DND-41 (cell line): ENCODE measurements at places on chromosomes 7 and 10.

DNA sequence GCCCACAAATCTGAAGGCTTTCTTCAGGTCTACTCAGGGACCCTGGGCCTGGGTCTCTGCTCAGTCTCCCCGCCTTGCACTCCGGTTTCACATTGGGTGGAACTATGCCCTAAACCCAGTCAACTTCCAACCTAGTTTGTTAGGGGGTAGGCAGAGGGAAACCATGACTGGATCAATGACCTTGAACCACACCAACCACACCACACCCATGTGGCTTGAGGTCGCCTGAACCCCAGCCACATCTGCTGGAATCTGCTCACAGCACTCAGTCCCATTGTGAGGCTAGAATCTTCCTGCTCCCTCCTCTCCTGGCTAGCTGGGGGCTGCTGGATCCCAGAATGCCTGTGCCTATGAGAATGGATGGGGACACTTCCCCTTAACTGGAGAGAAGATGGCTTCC is 17.9 kb downstream of the RFC2 start:
- no peak for DNase-seq

DNA sequence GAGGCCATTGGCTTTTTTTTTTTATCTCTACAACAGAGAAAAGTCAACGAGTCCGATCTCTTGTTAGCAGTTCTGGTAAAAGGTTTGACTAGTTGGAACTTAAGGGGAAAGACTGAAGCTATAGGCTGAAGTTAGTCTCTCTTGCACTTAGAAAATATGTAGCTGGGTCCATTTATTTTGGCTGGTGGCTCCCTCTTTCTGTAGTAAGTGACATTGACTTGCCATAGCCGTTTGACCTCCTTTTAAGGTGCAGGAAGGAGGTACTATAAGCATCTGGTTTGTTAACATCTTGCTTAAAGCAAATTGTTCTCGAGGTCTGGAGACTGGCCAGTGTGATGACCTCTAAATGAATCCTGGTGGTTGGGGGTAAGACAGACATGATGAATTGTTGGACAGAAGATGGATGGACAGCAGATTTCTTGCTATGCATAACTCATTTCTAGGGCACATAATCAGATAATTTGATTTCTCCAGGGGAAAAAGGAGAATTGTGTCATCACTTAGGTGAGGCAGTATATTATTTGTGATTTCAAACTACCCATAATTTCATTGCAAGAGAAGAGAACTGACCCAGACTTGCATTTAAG is 356.3 kb upstream of the GALNT17 start:
- no peak for DNase-seq

DNA sequence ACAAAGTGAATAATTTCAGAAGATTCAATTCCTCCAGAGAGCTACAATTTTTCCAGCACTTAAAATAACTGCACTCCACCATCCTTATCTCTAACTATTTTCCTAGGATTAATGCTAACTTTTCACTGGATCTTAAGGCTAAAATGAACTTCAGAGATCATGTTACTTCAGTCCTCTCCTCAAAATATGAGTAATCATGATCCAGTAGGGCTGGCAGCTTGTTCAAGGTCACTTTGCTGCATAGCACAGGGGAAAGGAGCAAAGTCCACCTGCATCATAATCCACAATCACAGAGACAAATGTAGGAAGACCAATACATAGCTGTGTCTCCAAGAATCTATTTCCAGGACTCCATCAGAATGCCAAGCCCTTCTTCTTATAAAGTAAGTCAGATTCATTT is 150.3 kb downstream of the LRRTM3 start:
- DNase-seq, result no peak

- no peak for DNase-seq
Measured at GRCh38 chr7:17830206-17830605, 110.1 kb downstream of the SNX13 start.

GRCh38 chr7:36202398-36202797 is 49.3 kb downstream of the EEPD1 start:
- peak; percentile 13 for DNase-seq

DNA sequence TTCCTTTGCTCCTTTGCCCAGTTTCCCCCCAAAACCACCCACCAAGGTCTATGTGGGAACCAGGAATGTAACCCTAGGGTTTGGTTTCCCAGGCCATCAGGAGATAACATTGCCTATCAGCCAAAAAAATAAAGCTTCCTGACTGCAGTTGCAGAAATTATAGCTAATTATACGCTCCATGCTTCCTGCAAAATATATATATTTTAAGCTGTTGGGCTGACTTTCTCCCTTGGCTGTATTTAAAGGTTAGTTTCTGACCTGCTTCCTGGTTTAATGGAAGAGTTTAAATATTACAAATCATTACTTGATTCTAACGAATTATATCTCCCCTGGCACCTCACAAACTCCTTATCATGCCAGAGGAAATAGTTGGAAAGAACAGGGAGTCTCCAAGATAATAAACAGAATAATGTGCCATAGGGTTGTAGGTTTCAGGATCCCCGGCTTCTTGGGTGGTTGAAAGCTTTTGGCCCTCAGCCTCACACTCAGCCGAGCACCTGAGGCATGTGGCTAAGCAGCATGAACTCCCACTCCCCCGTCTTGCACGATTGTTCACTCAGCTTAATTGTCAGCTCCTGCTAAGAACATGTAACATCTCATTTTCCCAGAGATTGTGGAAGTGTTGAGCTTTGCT is 79.9 kb downstream of the FZD1 start:
- no peak for DNase-seq

GRCh38 chr7:1541431-1542162 is 11.1 kb downstream of the MAFK start:
- DNase-seq, result no peak

- DNase-seq, result no peak
Measured at GRCh38 chr7:133910761-133911160, 216.4 kb upstream of the LRGUK start.

GRCh38 chr10:85789982-85790789 is 576.4 kb downstream of the GRID1 start:
- DNase-seq, result no peak

DNA sequence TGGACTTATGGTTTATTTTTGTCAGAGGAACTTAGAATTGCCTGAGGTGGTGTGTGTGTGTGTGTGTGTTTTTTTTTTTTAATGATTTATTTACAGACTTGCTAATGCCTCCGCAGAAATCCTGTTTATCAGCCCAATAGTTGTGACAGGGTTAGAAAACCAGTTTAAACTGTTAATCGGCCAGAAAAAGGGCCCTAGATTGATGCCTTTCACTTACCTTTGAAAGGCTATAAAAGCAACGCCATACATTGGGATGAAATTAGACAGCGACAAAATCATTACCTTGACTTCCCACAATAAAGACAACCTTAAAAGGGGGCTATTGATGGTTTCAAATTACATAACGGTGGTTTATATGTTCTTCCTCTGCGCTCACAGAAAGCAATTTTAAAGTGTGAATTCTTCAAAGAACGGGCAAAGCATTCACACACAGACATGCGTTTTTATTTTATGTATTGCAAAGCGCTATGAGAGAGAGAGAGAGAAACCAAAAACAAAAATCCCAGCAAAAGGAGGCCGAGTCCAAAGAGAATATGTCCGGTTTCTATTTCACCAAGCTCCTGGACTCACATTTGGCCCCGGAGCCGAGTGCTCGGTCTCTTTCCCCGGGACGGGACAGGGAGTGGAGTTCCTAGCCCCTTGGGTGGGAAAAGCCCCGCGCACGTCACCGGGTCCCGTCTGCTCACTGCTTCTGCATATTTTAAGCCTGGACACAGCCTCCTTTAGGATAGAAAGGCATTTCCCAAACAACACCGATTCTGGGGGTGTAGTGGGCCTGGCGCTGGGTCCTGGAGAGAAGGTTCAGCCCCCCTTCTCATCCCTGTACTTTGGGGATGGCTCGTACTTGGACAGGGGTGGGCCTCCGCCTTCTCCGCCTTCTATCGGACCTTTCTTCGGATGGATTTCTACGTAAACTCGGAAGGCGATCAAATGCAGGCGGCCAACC is 26.8 kb upstream of the VAX1 start:
- DNase-seq, result no peak

GRCh38 chr7:3089493-3089892 is 45.8 kb upstream of the CARD11 start:
- no peak for DNase-seq

DNA sequence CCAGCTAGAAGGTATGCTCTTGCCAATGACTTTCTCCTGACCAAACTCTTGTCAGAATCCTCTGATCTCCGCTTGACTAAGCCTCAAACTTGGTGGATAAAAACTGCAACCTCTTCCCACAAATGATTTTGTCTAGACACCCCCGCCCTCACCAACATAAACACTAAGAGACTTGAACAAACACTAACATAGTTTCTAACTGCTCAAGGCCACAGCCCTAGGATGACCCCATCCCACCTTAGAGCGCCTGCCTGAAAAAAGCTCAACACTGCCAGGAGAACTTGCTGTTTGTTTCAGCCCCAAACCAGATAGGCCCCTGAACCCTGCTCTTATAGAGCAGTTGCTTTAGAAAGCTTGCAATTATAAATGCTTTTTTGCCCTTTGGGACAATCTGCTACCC is 71.8 kb downstream of the LRRN3 start:
- no peak for DNase-seq

GRCh38 chr10:650441-650851 is 39.0 kb downstream of the DIP2C start:
- DNase-seq, result no peak

GRCh38 chr7:2436341-2437104 is 33.1 kb downstream of the CHST12 start:
- no peak for DNase-seq

- no peak for DNase-seq
Measured at GRCh38 chr10:35505241-35505873, 99.8 kb upstream of the GJD4 start.

- DNase-seq, result no peak
Measured at GRCh38 chr10:14539176-14539575, 208.5 kb upstream of the FRMD4A start.

GRCh38 chr10:126736142-126736541 is 65.6 kb upstream of the C10orf90 start:
- DNase-seq, result no peak

- DNase-seq, result no peak
Measured at GRCh38 chr7:142796501-142797390, 26.0 kb downstream of the PRSS2 start.

DNA sequence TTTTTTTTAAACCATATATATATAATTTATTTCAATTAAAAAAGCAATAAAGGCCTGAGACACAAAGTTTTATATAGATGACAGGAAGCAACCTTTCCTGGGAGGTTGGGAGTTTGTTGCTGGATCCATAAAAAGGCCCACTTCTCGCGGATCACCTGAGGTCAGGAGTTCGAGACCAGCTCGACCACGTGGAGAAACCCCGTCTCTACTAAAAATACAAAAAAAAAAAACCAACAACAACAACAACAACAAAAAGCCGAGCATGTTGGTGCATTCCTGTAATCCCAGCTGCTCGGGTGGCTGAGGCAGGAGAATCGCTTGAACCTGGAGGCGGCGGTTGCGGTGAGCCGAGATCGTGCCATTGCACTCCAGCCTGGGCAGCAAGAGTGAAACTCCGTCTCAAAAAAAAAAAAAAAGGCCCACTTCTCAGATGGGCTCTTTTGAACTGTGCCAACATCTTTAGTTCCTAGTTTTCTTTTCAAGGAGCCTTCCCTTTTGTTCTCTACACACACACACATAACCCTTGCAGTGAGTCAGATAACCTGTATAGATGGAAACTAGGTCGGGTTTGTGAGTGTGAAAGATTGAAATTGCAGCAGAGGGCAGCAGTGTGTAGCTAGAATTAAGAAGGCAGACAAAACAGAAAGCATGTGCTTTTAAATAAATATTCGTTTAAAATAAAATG is 1.2 kb upstream of the SMNDC1 start:
- DNase-seq, result peak; percentile 61

DNA sequence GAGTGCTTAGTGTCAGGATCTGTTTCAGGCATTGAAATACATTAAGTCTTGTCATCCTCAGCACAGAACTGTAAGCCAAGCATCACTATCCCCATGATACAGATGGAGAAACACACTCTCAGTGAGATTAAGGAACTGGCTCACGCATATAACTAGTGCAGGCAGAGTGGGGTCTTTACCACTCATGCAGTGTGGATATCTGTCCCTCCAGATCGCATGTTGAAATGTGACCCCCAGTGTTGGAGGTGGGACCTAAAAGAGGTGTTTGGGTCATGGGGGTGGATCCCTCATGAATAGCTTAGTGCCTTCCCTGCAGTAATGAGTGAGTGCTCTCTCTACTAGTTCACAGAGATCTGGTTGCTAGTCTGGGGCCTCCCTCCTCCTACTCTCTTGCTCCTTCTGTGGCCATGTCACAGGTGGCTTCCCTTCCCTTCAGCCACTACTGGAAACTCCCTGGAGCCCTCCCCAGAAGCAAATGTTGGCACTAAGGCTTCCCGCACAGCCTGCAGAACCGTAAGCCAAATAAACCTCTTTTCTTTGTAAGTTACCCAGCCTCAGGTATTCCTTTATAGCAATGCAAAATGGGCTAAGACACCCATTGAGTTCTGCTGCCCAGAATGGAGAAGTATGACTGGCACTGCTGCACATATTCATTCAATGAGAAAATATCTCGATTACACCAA is 31.8 kb upstream of the MSMB start:
- DNase-seq, result peak; percentile 50

GRCh38 chr10:71587941-71588573 is 131.5 kb downstream of the C10orf105 start:
- no peak for DNase-seq

GRCh38 chr7:144908324-144908723 is 72.5 kb upstream of the TPK1 start:
- DNase-seq, result no peak

- no peak for DNase-seq
Measured at GRCh38 chr10:129659508-129660268, 192.6 kb downstream of the MGMT start.

GRCh38 chr10:27134371-27134770 is 19.8 kb downstream of the YME1L1 start:
- DNase-seq, result no peak

DNA sequence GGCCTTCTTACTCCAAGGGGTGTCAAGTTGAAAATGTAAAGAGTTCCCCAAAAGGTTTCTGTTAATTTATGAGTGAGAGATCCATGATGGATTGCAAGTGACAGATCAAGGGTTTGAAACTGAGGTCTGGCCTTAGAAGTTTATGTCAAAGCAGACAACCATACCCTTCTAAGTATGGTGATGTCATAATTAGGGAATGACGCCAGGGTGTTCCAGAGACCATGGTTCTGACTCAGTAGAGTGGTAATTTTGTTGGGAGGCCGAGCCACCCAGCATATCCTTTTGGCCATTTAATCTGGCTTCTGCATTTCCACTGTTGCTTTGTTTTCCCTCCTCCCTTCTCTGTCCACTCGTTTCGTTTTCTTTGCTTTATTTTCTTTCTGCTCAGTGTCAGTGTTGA is 2.7 kb downstream of the TRUB1 start:
- no peak for DNase-seq

GRCh38 chr10:24008164-24009091 is 200.5 kb upstream of the KIAA1217 start:
- no peak for DNase-seq

DNA sequence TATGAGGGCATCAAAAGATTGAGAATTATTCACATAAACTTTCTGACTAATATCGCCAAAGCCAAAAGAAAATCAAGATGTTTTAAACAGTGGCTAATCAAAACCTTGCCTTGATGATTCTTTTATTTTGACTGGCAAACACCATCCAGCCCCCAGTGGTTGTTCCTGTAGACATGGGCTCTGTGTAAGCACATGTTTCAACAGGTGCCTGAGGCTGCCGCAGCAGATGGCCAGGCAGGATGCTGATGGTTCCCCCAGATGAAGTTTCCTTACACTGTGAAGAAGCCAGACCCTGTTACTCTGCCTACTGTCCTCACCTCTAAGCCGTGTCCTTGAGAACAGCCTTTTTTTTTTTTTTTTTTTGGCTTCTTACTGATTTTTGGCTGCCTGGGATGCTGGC is 146.5 kb downstream of the RAB11FIP2 start:
- no peak for DNase-seq

- no peak for DNase-seq
Measured at GRCh38 chr10:97904576-97904975, 54.9 kb downstream of the GOLGA7B start.
